ENCODE measurements at places on chromosomes 2 and 18. TPM values are rescaled to one million over a fixed set of nuclear protein-coding genes. Genes with fewer than 3 reads are reported as not detected.

DNA sequence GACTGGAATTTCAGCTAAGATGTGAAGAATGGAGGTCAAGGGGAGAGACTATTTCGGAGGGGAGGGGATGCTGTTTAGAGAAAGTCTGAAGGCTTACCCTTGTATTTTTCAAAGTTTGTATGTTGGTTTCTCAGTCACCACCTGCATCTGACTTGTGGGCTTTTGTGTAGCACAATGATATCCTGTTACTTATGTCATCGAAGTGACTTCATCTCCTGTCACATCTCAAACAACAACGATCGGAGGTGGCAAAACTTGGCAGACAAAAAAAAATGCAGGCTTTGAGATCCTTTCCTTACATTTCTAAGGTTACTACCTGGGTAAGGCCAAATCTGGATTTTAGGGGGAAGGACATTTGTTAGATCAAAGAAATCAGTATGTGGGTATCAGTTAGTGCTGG lies 11.7 kb upstream of the CXCR4 start:
- no peak for DNase-seq
- H3K36me3 ChIP-seq, result no peaks in the 10 kb centered on the region
- H3K4me1 ChIP-seq, result peaks cover 37% of the 10 kb centered on the region
- H3K27me3 ChIP-seq, result no peaks in the 10 kb centered on the region
- H3K27ac ChIP-seq, result peak overlapping the region; percentile 69

DNA sequence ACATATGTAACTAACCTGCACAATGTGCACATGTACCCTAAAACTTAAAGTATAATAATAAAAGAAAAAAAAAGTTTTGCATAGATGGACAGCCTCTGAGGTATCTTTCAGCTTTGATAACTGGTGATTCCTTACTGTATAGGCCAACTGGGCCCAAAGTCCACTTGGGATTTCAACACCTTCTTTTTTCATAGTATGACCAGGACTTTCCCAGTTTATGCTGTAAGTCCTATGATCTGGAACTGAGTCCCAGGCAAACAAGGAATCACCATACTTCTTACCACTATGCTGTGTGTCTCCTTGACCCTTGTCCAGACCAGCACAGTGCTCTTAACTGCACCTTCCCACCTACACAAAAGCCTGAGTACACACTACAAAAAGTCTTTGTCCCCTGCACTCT lies 205.1 kb upstream of the RBBP8 start:
- no peaks in the 10 kb centered on the region for H3K36me3 ChIP-seq
- H3K4me3 ChIP-seq, result no peak overlapping the region
- no peaks in the 10 kb centered on the region for H3K4me1 ChIP-seq
- no peaks in the 10 kb centered on the region for H3K27me3 ChIP-seq

The ARHGAP28 gene
- total RNA-seq, result 13.8 TPM

The IL36G gene
- total RNA-seq, result not detected

- H3K36me3 ChIP-seq, result no peaks in the 10 kb centered on the region
- no peak overlapping the region for H3K27ac ChIP-seq
- H3K4me1 ChIP-seq, result no peaks in the 10 kb centered on the region
- no peaks in the 10 kb centered on the region for H3K27me3 ChIP-seq
- H3K4me3 ChIP-seq, result no peak overlapping the region
These were observed 63.7 kb upstream of the HPCAL1 start for GRCh38 chr2:10238991-10239485.

DNA sequence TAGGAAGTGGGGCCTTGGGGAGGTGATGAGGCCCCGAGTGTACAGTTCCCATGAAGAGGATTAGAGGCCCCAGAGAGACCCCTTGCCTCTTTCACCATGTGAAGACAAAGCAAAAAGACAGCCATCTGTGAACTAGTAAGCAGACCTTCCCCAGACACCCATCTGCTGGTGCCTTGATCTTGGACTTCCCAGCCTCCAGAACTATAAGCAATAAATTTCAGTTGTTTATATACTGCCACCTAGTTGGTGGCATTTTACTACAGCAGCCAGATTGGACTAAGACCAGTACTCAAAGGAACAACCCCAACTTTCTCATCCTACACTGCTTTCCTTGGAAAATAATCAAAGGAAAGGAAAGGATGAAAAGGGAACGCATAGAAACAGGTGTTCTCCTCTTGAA lies 27.9 kb upstream of the CREG2 start:
- no peaks in the 10 kb centered on the region for H3K4me1 ChIP-seq
- no peak for DNase-seq
- no peaks in the 10 kb centered on the region for H3K27me3 ChIP-seq

- H3K36me3 ChIP-seq, result peaks cover 29% of the 10 kb centered on the region
- no peak overlapping the region for H3K27ac ChIP-seq
- DNase-seq, result no peak
- H3K27me3 ChIP-seq, result no peaks in the 10 kb centered on the region
- H3K4me3 ChIP-seq, result no peak overlapping the region
These were observed 12.3 kb downstream of the CEP192 start for GRCh38 chr18:13003466-13003896.

DNA sequence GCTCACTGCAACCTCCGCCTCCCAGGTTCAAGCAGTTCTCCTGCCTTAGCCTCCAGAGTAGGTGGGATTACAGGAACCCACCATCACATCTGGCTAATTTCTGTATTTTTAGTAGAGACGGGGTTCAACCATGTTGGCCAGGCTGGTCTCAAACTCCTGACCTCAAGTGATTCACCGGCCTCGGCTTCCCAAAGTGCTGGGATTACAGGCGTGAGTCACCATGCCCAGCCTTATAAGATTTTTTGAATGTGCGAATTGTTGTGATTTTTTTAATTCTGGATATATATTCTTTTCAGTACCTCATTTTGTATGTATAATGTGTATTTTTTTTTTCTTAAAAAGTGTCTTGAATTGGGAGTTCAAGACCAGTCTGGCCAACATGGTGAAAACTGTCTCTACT lies 42.0 kb upstream of the CCDC150 start:
- DNase-seq, result no peak
- H3K36me3 ChIP-seq, result no peaks in the 10 kb centered on the region
- H3K4me3 ChIP-seq, result no peak overlapping the region

DNA sequence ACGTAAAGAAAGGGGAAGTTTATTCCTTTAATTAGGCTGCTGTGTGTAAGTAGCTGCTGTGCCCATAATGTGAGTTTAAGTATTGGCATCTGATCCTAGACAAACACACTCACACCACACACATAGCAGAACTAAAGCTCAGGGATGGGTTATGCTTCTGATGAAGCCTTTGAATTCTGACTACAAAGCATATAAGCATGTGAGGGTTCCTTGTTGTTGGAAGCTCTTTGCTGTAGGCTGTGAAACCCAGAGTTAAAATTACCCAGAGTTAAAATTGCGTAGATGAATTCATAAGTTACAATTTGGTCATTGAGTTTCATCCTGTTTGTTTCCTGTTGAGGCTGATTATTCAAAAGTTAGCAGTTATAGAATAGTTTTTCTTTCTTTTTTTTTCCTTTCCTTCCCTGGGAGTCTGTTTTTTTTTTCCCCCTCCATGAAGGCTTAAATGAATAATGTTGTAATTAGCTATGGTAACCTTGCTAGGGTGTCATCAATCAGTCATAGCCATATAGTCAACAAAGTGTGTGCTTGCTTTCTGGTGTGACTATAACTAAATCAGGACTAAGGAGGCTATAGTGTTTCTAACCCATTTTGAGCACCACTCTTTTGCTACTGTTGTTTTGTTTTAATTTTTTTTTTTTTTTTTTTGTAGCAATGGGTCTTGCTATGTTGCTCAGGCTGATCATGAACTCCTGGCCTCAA lies 426.1 kb downstream of the PARD3B start:
- DNase-seq, result no peak
- no peaks in the 10 kb centered on the region for H3K27me3 ChIP-seq
- no peaks in the 10 kb centered on the region for H3K36me3 ChIP-seq
- peaks cover 9% of the 10 kb centered on the region for H3K4me1 ChIP-seq
- H3K27ac ChIP-seq, result no peak overlapping the region

DNA sequence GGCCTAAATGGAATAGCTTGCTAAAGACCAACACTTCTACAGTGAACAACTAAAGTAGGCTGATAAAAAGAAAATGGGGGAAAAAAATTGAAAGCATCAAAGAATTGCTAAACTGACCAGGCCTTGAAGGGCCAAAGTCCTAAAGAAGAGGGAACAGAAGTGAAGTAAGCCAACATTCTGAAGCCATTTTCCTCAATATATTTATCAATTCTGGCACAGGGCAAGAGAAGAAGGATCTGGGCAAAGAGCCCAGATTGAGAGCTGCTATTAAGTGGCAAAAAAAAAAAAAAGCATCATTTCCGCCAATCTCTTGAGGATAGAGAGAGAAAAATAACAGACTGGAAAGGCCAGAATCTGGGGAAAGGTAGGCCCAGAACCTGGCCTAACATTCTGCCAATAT lies 25.7 kb downstream of the FANCL start:
- DNase-seq, result no peak
- no peaks in the 10 kb centered on the region for H3K4me1 ChIP-seq
- peaks cover 51% of the 10 kb centered on the region for H3K36me3 ChIP-seq
- H3K27me3 ChIP-seq, result no peaks in the 10 kb centered on the region
- H3K4me3 ChIP-seq, result no peak overlapping the region
- no peak overlapping the region for H3K27ac ChIP-seq

DNA sequence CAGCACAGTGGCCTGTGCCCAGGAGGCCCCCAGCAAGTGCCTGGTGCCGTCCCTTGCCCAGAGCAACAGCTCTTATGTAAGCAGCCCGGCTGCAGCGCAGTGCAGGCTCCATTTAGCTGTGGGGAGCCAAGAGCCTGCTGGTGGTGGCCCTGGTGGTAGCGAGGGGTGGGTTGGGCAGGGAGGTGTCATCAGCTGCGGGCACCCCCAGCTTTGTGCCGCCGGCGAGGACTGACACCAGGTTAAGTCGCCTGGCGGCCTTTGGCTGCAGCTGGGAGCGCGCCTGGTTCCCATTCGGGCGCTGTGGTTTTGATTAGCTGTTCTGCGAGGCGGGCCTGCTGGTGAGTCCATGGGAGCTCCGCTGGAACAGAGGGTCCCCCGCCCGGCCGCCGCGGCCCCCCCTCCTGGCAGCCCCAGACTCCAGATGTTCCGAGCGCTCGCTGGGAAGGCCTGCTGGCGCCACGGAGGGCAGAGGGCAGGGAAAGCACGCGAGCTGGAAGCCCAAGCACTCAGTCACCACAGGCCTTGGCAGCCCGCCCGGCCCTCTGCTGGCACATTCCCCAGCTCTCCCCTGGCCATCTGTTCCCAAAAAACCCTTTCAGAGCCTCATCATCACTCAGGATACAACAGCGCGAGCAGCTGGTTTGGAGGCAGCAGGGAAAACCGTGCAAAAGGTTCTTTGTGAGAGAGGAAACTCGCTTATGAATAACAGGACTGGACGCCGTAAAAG lies 18.4 kb downstream of the ATOH8 start:
- peaks cover 55% of the 10 kb centered on the region for H3K4me1 ChIP-seq
- peak; percentile 91 for DNase-seq
- no peaks in the 10 kb centered on the region for H3K36me3 ChIP-seq
- peak overlapping the region; percentile 79 for H3K27ac ChIP-seq
- H3K4me3 ChIP-seq, result no peak overlapping the region
- no peaks in the 10 kb centered on the region for H3K27me3 ChIP-seq

Data from spleen (tissue), 13 donors.